Heart right ventricle (tissue), 16 donors: ENCODE measurements at places on chromosomes 1 and 21.
A peak's percentile ranks its signal among the peaks of the same experiment; 100 is the strongest.

DNA sequence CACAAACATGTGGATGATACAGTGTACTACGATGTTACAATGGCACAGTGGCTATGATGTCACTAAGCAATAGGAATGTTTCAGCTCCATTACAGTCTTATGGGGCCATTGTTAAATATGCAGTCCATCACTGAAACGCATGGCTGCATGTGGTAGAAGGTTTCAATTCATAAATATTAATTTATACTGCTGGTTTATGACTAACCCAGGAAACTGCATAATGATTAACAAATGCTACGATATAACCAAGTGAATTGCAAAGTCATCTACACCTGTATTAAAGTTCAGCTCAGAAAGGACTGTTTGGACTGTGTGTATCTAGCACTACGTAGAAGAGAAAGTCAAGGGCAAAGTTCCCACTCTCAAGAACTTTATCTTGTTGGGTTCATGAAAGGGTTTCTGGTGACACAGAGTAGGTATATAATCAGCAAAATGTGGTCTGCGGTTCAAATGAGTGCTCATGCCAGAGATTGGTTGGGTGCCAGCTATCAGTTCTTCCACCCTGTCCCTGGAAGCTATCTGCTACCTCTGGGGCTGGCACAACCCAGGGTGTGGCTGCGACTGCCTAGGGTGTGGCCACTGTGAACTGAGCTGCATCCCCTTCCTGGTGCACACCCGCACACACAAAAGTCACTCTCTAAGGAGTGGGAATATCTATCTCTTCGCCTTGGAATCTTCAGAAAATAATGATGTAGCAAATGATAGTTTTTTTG is 14.8 kb downstream of the MGST3 start:
- no peak for DNase-seq

GRCh38 chr1:71252900-71253299 is 172.1 kb upstream of the ZRANB2 start:
- DNase-seq, result no peak

DNA sequence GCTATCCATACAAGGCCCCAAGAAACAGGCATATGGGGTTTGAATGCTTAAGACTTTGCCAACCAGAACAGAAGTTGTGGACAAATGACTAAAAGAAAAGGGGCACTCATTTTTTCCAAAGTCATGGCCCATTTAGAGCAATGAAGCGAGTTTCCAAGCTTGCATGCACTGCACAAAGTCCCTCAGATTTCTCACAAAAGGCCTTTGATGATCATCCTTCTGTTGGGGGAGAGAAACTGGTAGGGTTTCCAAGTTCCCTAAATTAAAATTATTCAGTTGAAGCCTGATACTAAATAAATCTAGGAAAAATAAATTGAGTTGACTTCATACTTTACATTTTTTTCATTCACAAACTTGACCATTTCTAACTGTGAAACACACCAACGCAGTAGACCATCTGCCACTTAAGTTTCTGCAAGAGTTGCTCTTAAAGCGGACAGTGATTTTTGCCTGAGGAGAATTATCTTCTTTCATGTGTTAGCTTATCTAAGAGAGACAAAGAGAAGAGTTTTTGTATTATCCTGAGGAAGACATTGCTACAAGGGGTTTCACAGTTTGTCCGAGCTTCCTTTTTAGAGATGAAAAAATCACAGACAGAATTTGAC is 139.2 kb downstream of the SEC16B start:
- no peak for DNase-seq

- DNase-seq, result peak; percentile 55
Observed at GRCh38 chr1:161020509-161021164, at the start of gene F11R. F11R (minus strand) TSS chr1:161021152; CDS start chr1:161021073, 79 bp downstream.

GRCh38 chr1:169049258-169049938 is 57.1 kb upstream of the ATP1B1 start:
- no peak for DNase-seq

GRCh38 chr1:243261390-243261789 is 5.5 kb downstream of the SDCCAG8 start:
- no peak for DNase-seq

DNA sequence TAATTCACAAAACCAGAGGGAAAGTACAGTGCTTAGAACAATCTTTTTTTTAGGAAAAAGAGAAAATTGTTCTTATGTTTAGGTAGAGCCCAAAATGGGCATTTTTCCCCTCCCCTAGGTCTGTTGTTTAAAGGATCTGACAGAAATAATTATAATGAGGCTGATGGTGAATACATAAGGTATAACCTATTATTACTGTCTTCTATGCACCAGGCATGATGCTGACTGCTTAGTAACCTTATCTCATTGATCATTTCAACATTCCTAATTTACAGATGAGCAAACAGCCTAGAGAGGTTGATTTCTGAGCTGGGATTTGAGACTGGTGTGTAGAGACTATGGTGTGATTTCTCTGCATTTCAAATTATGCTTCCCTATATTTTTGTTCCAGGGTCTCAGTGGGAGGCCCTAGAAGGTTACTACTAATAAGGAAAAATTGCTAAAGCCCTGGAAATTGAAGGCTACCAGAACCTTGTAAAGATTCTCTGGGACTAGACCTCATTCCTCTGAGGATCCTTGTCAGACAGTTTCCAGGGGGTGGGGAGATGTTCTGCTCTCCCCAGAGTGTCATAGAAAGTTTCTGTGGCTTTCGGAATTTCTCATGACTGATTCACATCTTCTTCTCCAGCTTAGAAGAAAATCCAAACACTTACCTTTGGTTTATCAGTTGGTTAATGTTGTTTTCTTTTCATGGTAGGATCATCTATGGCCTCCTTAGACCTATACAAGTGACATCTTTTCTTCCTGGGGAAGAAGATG is 44.9 kb downstream of the ROR1 start:
- no peak for DNase-seq

- DNase-seq, result no peak
Observed at GRCh38 chr1:165886193-165886592, 58.8 kb downstream of the UCK2 start.

- DNase-seq, result no peak
Observed at GRCh38 chr1:145690587-145691558, 16.3 kb downstream of the PDZK1 start.

GRCh38 chr1:183339556-183340167 is 78.5 kb downstream of the NMNAT2 start:
- no peak for DNase-seq

DNA sequence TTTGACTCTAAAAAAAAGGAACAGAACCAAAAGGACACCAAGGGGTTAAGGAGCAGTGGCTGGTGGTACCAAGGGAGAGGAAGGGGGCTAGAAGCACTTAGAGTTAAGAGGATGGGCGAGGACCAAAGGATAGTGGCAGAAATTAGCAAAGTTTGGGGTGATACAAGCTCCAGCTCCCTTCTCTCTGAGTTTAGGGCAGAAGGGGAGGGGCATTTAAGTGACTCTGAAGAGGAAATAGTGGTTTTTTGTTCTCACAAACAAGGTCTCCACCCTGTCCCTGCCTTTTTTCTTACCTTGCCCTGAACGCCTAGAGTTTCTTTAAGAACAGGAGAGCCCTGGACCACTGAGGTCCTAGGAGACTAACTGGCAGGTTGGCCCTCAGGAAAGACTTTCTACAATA is 3.3 kb downstream of the CDC42SE1 start:
- no peak for DNase-seq

DNA sequence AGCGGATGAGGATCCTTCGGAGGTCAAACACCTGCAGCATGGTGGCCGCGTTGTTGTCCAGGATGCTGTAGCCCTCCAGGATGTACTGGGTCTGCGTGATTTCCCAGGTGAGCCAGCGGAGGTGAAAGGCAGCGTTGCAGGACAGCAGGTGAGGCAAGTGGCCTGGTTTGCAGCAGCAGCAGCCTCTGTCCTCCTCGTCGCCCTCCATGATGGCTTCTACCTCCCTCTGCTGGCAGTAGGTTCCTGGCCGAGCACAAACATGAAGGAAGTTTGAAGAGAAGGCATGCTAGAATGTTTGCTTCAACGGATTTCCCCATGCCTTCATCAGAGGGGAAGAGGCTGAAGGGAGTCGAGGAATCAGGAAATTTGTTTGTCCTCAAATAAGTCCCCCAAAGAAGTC is 74.7 kb downstream of the NTPCR start:
- DNase-seq, result peak; percentile 41

GRCh38 chr1:101356604-101357443 is 120.0 kb downstream of the S1PR1 start:
- DNase-seq, result no peak

- no peak for DNase-seq
Observed at GRCh38 chr21:46323227-46323709, 402 bp downstream of the C21orf58 start.

DNA sequence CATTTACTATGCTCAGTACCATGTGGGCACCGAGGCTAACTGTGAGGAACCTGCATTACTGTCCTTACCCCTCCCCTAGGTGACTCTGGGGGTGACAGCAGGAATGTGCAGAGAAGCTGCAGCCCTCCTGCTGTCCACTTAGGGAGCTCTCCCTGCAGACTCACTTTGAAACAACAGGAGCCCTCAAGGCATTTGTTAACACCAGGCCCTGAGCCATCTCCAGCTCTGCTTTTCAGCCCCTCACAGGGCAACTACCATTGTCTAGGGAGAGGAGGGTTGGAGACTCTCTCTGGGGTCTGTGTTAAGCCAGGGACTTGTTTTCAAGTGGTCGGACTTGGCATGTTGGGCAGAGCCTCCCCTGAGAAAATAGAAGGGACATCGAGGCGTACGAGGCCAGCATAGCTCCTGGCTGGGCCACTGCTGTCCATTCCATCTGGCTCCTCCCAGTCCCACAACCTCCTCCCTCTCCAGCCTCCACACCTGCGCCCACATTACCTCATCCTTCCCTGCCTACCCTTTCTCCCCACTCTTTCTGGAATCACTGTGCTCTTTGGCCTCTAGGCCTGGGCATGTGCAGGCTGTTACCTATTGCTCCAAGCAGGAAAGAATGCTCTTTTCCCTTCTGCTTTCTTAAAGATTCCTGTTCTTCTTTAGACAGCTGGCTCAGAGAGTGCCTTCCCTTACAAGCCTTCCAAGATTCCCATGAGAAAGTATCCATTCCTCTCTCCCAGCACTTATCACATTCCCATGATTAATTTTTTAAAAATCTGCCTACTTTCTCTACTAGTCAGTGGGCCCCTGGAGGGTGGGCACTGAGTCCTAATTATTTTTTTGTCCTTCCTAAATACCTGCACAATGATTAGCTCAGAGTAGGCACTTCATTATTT is 102.7 kb upstream of the GCLM start:
- no peak for DNase-seq

- no peak for DNase-seq
Observed at GRCh38 chr21:36902793-36903192, 63.7 kb downstream of the HLCS start.

DNA sequence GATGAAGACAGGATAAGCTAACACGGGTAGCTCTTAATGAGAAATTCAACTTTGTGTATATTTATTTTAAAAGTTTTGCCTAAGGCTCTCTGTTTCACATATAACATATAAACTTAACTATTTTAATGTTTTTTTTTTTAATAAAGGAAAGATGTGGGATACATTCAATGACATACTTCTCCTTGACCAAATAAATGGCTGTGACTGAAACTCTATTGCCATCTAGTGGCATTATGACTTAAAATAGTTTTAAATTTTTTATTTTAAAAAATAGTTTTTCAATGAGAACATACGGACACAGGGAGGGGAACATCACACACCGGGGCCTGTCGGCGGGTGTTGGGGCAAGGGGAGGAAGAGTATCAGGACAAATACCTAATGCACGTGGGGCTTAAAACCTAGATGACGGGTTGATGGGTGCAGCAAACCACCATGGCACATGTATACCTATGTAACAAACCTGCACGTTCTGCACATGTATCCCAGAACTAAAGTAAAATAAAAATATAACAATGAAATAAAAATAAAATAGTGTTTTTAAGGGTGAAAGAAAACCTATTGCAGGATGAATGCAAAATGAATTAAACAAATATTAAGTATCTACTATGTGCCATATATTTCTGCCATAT is 83.4 kb downstream of the LYST start:
- DNase-seq, result no peak

DNA sequence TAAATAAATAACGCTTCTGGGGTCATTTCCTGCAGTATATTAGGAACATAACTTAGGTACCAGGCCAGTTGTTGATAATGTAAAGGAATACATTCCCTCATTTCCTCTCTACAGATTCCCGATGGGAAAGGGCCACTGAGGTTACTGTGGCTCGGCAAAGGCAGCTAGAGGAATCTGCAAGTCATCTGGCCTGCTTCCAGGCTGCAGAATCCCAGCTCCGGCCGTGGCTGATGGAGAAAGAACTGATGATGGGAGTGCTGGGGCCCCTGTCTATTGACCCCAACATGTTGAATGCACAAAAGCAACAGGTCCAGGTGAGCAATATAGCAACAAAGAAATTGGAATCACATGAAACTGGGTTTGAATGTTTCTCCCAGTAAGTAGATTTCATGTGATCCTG is 109.6 kb upstream of the BMP8A start:
- DNase-seq, result peak; percentile 35

DNA sequence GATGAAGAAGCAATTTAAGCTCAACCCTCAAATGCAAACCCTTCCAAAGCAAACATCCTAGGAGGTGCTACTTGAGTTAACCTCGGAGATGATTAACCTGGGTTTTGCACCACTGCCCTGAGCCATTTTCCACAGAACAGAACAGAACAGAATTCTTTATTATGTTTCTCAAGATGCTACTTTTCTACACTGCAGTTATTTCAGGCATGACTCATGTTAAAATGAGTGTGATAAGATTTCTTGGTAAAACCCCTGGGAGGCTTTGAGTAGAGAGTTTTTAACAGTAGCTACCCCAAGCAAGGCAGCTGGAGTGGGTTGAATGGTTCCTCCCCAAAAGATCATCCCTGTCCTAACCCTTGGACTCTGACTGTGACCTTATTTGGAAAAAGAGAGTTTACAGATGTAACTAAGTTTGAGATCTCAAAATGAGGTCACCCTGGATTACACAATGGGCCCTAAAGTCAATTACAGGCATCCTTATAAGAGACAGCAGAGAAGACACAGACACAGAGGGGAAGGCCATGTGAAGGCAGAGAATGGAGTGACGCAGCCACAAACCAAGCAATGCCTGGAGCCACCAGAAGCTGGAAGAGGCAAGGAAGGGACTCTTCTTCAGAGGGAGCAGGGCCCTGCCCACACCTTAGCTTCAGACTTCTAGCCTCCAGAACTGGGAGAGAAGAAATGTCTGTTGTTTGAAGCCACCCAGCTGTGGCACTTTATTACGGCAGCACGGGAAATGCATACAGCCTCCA is 153.4 kb downstream of the ETS2 start:
- peak; percentile 47 for DNase-seq

- DNase-seq, result no peak
Observed at GRCh38 chr1:27157194-27157593, 2.3 kb upstream of the SLC9A1 start.

- DNase-seq, result peak; percentile 64
Observed at GRCh38 chr1:40849801-40850592, 12.2 kb downstream of the CITED4 start.

DNA sequence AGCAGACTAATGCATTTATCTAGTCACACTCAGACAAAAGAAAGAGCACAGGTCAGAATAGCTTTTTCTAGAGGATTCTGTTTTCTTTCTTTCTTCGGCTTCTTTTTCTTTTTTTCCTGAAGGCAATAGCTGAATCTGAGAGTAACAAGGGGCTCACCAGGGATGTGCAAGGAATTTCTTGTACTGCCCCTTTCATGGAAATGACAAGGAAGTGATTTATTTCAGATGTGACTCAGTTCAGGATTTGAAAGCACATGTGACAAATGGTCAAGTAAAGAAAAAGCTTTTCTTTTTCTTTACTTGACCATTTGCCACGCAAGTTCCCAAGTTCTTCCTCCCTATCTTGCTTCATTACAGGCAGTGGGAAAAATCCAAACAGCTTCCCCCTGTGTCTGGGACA is 202.0 kb downstream of the GABPA start:
- DNase-seq, result no peak

GRCh38 chr1:55558515-55558914 is 343.4 kb upstream of the USP24 start:
- DNase-seq, result no peak
